Effector memory CD4-positive, alpha-beta T cell (primary cell): ENCODE measurements at places on chromosomes 6 and 20.

DNA sequence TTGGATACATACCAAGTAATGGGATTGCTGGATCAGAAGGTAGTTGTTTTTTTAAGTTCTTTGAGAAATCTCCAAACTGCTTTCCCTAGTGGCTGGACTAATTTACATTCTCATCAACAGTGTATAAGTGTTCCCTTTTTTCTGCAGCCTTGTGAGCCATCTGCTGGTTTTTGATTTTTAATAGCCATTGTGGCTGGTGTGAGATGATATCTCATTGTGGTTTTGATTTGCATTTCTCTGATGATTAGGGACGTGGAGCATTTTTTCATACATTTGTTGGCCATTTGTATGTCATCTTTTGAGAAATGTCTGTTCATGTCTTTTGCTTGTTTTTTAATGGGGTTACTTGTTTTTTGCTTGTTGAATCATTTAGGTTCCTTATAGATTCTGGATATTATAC is 34.8 kb downstream of the TOP1 start:
- DNase-seq: no peak

- no peak for DNase-seq
Measured at GRCh38 chr20:41769592-41770018, 151.4 kb upstream of the CHD6 start.

DNA sequence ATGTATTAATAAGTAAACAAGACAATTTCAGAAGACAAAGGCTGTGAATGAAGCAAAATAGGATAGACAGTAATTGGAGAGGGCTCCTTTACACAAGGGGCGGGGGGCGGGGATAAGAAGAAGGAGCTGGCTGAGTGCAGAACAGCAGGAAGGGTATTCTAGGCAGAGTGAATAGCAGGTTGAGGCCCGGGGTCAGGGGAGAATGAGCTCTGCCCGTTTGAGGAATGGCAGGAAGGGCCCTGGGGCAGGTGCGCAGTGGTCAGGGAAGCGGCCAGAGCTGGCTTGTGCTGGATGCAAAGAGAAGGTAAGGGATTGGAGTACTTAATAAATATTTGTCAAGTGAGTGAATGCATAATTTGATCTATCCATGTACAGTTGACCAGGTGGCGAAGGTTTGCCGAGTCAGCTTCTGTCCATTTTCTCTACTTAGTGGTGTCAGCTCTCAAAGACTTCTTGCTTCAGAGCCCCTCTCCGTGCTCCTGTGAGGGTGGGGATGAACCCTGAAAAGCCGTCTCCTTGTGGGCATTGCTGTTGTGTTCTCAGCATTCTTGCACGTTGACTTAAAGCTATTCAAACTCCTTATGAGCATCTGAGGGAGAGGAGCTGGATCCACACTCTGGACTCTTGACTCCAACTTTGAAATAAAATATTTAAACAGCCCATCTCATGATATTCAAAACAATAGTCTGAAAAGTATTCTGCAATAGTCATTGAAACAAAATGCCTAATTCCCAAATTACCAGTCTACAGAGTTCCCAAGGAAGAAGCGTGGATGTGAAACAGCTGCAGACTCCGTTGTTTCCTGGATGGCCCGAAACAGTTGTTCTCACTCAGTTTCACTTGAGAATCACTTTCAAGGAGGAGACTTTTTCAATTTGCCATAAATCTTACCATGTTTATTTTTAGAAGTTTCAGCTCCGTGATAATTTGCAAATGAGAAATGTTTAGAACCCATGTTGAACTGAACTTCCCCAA is 105.1 kb downstream of the EDN3 start:
- no peak for DNase-seq

DNA sequence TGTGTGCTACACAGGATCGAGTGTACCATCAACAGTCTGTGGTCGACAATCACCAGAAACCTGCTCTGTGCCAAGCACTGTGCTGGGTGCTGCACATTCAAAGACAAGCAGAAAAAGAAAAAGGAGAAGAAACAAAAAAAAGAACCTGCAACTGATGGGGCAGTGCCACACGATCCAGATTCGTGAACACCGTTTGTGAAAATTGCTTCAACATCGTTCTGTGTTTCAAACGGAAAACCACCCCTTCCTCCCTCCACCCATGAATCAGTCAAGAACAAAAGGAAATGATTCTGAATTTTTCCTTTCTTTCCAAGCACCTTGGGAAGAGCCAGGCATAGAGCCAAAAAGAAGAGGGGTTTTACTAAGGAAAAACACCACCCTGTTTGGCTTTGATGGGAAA is 129.2 kb upstream of the ARID1B start:
- DNase-seq: no peak

DNA sequence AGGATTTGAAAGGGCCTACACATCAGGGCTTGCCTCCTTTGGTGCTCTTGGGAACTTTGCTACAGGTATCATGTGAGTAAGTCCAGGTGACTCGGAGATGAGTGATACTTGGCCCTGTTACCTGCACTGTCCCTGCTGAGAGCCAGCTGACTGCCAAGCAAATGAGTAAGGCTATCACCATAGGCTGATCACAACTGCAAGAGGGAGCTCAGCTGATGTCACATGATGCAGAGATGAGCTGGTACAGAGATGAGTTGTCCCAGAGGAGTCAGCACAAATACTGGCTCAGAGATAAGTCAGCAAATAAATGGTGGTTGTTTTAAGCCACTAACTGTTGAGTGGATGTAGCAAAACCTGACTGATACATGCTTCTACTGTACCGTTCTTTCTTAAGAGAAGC is 41.4 kb downstream of the LAMP5 start:
- DNase-seq: no peak

DNA sequence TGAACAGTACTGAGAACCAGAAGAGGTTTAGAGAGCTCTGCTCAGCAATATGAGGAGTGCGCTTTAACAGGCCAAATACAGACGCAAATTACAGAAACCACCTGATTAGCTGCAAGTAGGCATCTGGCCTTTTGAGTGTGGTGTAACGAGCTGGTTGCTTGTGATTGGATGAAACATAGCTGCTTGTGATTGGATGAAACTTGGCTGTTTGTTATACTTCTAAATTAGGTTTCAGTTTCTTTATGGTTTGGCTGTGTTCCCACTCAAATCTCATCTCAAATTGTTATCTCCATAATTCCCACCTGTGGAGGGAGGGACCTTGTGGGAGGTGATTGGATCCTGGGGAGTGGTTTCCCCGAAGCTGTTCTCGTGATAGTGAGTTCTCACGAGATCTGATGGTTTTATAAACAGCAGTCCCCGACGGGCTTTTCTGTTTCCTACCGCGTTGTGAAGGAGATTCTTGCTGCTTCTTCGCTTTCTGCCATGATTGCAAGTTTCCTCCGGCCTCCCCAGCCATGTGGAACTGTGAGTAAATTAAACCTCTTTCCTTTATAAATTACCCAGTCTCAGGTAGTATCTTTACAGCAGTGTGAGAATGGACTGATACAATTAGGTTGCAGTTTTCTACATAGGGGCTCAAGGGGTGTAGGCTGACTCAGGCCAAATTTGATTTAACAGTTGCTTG is 655.9 kb upstream of the MAN1A1 start:
- DNase-seq: no peak

- DNase-seq: no peak
Measured at GRCh38 chr6:133956416-133957049, 3.5 kb downstream of the TBPL1 start.

DNA sequence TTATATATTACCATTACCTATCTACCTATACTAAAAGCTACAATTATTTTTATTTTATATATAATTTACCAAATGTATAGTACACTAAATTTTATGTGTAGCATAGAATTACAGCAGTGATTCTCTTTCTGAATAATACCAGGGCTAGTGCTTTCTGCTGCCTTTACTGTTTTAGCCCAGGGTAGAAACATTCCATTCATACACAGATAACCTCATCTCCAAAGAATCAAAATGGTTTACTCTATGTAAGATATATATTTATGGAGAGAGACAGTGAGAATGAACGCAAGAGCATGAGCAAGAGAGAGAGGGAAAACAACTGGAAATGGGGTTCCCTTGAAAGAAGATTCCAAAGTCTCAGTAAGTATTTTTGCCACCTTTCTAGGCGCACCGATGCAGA is 56.3 kb upstream of the ATXN1 start:
- no peak for DNase-seq

DNA sequence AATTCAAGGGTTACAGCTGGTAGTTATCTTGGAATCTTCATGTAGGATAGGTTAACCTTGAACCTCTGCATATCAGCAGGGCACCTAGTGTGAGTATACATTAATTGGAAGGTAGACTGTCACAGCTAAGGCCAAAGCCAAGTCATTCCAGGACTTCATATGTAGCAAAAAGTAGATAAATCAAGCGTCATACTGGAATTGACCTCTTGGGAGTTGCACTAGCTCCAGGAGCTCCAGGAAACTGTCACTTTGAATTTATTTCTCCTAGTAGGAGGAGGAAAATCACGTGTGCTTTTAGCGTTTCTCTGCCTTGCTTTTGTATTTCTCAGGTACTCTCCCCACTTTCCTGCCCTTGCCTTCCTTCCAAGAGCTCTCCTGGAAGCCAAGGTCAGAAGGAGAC is 30.3 kb downstream of the RIPOR2 start:
- no peak for DNase-seq

- no peak for DNase-seq
Measured at GRCh38 chr6:151916680-151917164, 109.2 kb downstream of the ESR1 start.

- DNase-seq: no peak
Measured at GRCh38 chr20:278181-278580, 12.4 kb downstream of the C20orf96 start.

GRCh38 chr6:132214716-132215115 is 186.6 kb downstream of the MOXD1 start:
- no peak for DNase-seq

GRCh38 chr20:35020108-35020928 is 64.7 kb downstream of the MYH7B start:
- DNase-seq: no peak

DNA sequence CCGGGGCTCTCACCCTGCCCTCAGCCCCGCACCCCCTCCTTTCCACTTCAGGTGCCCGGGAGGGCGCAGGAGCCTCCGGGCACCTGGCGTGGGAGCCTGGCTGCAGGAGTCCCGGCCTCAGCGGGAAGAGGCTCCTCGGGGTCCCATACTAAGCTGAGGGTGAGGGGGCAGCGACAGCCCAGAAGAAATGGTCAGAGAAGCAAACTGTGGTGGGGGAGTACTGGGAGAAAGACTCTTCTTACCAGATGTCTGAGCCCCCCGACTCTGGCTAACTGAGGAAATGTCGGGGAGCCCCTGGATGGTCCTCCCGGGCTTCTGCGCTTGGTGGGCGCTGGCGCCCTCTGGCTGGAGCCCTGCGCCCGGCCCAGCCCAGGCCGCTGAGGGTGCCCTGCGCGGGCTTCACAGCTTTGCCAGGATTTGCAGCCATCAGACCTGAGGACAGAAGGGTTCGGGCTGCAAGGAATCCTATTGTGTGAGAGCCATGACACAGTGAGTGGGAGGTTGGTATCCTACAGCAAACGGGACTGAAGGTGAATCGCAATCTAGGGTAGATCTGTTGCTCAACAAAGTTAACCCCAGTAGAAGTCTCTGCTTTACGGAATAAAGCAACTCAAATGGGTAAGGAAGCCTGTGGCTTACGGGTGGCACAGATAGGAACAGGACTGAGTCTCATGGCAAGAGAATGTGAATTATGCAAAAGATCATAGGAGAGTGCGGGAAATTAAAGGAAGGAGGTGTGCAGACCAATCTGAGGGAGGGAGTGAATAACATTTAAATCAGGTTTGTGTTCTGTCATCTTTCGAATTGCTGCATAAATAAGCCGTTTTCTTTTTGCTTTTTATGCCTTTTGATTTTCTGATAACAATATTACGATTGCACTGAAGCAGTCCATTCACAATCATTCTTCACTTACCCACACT is 639 bp upstream of the RCAN2 start:
- DNase-seq: no peak

DNA sequence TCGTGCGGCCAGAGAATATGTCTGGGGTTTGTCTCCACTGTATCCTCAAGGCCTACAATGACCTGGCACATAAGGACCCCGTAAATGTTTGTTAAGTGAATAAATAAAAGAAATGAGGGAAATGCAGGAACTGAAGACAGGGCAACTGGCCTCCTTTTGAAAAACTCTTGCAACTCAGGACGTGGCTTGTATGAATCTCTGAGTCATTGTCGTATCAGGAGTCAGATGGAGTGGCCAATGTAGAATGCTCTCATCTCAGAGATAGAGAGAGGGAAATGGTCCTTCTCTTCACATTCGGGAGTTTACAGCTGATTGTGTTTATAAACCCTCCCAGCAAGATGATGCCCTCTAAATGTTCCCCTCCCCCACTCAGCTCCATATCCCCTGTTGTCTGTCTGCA is 57.1 kb downstream of the UST start:
- DNase-seq: no peak
